ENCODE measurements at places on chromosomes 5 and 9.

DNA sequence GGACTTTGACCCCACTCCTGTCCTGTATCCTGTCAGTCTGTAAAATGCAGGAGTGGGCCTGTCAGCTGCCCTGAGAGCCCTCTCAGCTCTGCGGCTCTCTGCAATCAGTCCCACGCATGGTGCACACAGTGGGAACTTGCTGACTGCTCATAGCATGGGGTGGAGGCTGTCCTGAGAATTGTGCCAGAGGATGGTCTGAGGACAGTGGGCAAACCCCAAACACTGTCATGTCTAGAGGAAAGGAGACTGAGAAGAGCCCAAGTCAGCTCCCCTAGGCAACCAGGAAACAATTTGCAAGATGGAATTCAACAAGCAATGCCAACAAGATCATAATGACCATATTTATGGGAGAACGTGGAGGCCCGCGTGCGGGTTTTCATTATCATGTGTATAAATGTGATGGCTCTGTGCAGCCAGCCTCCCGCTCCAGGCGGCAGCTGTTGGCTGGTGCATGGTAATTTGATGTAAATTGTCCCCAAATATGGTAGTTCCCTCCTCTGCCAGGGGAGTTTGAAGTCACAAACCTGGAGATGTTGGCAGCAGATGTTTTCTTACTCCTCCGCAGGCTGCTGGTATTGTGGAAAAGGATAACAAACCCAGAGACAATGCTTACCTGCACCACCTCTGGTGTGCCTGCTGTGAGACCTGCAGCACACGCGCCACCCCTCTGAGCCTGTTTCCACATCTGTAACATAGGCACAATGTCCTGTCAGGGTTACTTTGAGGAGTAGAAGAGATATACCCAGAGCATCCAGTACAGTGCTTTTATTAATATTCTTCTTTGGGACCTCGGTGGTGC, 39.8 kb upstream of the ALDH1B1 start:
- no peak for DNase-seq

DNA sequence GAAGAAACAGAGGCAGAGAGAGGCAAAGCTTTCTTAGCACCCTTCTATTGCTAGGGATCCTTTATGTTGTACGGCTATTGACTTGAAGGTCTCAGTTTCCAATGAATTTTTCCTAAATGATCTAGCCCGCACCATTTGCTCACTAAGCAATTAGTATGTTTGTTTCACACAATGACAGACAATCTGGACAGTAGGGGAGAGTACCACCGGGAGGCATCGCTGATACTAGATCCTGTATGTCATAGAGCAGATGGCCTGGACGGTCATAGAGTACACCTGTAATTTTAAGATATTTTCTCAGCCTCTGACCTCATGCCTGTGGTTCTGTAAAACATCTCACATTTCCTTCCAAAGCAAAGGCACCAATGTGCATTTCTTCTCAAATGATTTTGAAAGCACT, 194.3 kb downstream of the TLE4 start:
- DNase-seq = no peak

DNA sequence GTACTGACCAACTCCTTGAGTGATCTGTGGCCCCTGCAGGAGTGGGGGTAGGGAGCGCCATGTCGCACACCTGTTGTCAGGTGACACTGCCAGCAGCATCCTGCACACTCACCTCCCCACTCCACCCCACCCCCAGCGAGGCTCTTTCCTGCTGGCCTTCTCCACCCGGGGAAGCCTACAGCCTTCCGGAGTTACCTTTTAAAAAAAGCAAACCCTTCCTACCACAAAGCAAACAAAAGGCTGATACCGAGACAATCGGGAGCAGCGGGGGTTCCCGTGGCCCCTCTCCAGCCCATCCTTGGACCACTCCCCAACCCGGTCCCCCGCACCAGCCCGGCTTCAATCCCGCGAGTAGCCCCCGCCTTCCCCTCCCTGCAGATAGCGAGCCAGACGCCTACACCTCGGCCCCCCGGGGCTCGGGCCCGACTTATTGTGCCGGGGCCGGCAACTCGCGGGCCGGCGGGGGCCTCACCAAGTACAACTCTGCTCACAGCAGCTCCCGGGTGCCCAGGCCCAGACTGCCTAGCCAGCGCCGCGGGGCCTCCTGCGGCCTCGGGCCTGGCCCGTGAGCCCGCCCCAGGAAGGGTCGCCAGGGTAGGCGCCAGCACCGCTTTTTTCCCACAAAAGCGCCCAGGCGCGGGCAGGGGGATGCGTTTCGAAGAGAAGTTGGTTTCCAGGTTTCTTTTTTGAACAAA, 724 bp downstream of the MACROH2A1 start:
- DNase-seq = peak; percentile 62

DNA sequence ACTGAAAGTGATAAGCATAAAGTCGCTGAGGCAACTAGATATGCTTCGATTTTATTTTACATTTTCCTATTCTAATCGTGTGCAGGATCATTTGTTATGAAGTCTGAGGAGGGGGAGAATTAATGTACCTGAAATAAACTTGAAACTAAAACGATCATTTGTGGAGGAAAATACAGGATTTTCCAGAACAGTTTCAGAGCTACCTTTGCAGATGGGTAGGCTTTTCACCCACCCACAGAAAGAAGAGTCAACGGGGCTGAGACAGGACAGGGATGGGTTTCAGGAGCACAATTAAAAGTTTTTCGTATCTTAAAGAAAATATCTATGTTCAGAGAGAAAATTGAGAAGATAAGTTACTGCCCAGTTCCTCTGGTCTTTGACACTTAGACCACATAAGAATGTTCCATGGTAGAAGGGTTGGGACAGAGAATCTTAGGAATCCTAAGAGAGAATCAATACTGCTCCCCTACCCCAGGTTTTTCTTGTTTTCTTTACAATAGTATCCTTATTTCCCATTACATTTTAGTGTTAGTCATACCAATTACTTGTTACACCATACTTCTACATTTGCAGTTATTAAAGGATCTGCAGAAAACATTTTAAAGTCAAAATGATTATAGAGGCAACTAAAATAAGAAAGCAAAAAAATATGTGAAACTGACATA, 211.4 kb downstream of the DEPDC1B start:
- no peak for DNase-seq

- DNase-seq = no peak
Observed at GRCh38 chr9:124399323-124399967, 15.8 kb downstream of the PSMB7 start.

DNA sequence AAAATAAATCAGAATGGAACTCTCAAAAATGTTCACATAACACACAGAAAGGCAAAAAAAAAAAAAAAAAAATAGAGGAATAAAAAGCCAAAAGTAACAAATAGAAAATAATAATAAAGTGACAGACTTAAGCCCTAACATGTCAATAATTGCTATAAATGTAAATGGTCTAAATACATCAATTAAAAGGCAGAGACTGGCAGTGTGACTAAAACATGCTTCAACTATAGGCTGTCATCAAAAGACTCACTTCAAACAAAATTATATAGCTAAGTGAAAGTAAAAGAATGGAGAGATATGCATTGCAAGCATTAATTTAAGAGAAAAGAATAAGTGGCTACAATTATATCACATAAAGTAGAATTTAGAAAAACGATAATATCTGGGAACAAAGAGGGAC, 114.2 kb downstream of the PHF2 start:
- no peak for DNase-seq

GRCh38 chr9:34069831-34070230, 21.1 kb upstream of the UBAP2 start:
- no peak for DNase-seq

- DNase-seq = no peak
Observed at GRCh38 chr5:132300577-132301343, 6.6 kb downstream of the SLC22A4 start.

DNA sequence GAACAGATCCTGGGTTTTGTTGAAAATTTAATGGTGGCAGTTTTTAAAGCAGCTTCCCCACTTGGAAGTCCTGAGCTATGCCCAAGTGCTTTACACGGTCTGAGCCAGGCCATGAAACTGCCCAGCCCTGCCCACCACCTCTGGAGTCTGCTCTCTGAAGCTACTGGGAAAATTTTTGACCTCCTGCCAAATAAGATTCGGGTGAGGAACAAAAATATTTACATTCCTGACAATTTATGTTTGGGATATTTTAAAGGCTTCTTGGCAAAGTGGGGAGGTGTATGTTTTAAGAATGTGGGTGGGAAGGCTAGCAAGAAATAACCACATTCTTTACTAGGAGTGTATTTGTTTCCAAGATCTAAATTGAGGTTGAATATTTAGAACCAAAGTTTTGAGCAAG, 50.0 kb downstream of the HACD4 start:
- no peak for DNase-seq

GRCh38 chr5:119385136-119385535, 29.3 kb downstream of the TNFAIP8 start:
- no peak for DNase-seq

DNA sequence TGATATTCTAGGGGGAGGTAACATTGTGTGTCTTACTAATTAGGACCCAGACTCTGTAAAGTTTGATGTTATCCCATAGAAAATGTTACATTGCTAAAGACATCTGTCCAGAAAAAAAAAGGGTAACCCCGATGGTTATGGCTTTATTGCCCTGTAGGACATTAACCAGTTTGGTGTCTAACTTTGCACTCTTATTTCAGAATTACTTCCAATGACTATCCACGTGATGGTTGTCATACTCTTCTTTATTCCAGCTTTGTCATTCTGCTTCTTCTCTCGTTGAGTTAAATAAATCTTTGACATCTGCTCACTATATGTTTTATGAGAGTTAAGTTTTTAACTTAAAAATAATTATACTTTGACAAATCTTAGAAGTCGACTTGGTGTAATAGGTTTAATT, 180.4 kb upstream of the ANKRD55 start:
- no peak for DNase-seq

DNA sequence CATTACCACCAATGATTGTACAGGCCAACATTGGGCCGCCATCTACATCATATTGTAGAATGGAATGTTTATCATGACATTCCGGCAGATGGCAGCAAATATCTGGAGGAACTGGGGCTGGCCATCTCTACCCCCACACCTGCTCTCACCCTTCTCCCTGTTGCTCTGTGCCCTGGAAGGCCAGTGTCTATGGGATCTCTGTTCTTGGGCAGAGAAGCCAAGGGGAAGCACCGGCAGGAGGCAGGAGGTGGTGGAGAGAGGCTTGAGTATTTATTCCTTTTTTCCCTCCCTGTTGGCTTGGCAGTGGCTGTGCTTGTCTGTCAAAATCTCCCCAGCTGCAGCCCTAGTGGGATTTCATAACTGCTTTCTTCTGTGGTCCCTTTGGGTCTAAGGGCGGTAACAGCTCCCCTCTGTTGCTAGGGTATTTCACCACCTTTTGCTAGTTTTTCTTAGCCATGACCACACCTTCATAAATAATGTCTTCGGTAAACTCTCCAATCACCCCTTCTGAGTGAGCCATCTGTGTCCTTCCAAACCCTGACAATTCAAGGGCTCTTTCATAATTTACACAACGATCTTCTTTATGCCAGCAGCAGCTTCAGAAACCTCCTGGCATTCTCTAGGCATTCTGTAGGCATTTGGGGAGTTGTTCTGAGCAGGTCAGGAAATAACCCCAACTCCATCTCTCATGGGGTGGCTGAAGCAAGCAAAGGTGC, 225.8 kb downstream of the MELK start:
- DNase-seq = no peak

DNA sequence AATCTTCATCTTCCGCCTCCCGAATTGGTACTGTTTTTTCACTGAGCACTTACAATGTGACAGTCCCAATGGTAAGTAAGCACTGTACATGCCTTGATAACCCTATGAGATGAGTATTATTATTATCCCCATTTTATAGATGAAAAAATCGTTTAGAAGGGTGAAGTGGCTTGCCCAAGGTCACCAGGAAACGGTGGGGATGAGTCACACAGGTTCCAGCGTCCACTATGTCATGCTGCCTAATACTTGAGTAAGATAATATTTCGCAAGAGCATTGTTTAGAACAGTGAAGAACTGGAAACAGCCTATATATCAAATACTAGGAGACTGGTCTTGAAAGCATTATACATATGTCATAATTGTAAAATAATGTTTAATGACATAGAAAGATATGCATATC, 12.9 kb downstream of the HAND1 start:
- no peak for DNase-seq

DNA sequence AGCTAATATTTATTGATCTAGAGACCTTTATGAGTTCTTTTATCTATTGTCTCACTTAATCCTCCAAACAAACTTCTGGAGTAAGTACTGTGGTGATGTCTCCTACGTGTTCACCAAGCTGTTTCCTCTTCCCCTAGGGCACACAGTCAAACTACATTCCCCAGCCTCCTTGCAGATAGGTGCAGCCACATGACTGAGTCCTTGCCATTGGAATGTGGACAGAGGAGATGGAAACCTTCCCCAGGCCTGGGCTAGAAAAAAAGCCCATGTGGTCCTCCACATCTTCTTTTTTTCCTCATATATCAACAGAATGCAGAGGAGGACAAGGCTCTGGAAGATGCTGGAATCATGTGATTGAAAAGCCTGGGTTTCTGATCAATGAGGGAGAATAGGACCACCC, 88.0 kb downstream of the ANKRD55 start:
- DNase-seq = no peak

GRCh38 chr5:158433634-158434033, 574.7 kb upstream of the CLINT1 start:
- DNase-seq = no peak

DNA sequence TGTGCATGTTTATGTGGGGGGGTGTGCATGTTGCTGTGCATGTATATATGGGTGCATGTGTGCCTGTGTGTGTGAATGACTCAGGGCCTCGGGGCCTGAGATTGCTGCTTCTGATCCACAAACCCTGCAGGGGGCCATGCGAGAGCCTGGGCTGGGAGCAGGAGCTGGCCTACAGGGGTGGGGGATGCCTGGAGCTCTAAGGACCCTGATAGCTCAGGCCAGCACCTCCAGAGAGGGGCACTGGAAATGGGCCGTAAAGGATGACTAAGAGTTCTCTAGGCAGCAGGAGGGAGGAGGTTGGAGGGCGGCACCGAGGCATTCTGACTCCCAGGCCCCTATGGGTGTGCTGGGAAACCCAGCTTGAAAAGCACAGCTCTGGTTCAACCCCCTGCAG, 6.9 kb upstream of the UBAC1 start:
- DNase-seq = no peak

DNA sequence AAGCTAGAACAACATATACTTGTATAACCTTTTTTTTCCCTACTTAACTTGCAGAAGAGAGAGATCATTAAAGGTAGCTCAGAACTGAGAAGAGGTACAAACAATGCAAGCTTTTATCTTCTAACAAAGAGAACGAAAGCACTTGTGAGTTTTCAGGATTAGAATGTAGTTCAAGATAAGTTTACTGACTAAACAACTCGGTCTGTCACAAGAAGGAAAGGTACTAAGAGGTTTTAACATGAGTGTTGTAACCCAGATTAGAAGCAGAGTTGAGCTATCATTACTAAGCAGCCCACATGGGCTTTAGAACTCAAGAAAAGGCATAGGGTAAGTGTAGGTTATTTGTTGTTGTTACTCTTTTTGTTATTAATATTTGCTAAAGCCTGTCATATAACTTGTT, 25.2 kb downstream of the GIN1 start:
- DNase-seq = no peak

DNA sequence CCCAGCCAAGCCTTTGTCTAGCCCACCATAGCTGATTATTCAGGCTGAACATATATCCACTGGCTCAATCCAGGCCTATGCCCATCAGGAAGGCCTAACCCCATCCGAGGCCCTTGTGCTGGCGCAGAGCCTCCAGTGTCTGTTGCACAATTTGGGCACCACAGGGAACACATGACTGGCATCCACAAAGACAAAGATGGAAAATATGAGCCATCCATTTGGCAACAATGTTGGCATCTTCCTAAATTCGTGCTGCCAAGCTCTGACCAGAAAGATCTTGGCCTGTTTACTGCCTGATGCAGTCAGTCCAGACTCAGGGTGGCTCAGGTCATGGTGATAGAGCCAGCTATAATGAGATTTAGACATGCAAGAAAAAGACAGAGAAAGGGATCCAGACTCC, 233.8 kb downstream of the PIK3R1 start:
- DNase-seq = no peak

- no peak for DNase-seq
Observed at GRCh38 chr9:136646827-136647711, 15.6 kb upstream of the EGFL7 start.

Measured in activated CD4-positive, alpha-beta T cell treated with anti-CD3 and anti-CD28 coated beads, Interleukin-2, Interleukin-6, amounts not matched to agents 100 ng/mL and 50 ng/mL, durations not matched to agents 16 hours and 8 hours (primary cell).